ENCODE measurements at places on chromosomes 5 and 9. TPM values are rescaled to one million over a fixed set of nuclear protein-coding genes. Genes with fewer than 3 reads are reported as not detected.

PRUNE2 gene
- total RNA-seq, result 0.27 TPM

CARD9 gene
- 17.6 TPM for total RNA-seq

FGF10 gene
- total RNA-seq, result not detected

RETREG1 gene
- total RNA-seq, result 21.9 TPM

UBTD2 gene
- total RNA-seq, result 6.6 TPM

CDH18 gene
- not detected for total RNA-seq

GGTA1 gene
- not detected for total RNA-seq

TRPM6 gene
- total RNA-seq, result 0.05 TPM

SLC6A3 gene
- total RNA-seq, result not detected

DNA sequence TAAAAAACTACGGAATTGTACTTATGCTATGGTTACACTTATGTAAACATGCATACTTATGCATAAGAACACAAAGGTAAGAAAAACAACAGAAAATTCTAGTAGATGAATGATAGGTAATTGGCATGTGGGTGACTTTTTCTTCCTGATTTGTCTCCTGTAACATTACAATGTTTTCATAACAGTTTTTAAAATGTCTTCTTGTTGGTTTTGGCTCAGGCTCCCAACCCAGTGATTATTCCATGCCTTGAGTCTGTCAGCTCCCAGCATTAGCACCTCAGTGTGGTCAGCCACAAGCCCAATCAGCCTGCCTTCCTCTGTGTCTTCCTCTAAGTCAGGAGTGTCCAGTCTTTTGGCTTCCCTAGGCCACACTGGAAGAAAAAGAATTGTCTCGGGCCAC lies 7.9 kb upstream of the FOXE1 start:
- DNase-seq, result no peak

DNA sequence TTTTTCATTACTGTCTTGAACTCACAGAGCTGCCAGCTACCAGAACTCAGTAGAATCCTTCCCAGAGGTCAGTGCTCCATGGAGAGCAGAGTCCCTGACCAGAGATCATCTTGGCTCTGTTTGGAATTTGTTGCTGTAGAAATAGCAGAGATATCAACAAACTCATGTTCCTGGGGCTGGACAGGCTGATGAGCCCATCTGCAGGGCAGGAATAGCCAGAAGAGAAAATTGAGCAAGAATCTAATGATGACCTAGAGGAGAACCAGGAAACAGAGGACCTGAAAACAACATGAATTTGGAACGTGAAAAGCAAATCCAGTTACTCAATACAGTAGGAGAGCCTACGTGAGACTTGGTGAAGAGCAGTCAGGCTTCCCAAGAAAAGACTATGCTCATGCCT lies 437.8 kb downstream of the PLK2 start:
- no peak for DNase-seq

- DNase-seq, result no peak
Measured at GRCh38 chr5:58046371-58046770, 413.5 kb downstream of the PLK2 start.

DNA sequence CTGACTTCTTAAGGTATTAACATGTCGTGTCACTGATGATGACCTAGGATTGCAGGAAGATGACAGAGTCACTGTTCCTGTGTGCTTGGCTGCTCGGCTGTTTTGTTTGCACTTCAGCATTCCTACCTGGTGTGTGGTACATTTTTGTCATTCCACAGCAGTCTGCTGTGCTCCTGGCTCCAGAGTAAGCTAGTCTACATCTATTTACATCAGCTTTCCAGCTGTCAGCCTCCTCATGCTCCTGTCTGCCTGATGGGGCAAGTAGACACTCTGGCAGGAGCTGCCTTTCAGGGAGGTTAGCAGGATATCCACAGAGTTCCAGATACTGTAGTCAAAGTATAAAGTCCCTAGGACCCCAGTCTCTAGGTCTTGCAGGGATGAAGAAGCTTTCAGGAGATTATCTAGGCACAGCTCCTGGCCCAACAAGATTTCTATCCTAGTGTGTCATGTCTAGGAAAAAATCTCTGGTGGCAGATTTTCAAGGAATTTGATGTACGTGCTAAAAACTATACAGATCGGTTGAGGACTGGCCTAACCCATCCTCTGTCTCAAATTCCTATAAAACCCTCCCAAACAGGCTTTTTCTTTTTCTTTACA lies 28.4 kb downstream of the RUSC2 start:
- DNase-seq, result no peak

- no peak for DNase-seq
Measured at GRCh38 chr9:117779760-117780159, 75.6 kb downstream of the TLR4 start.

DNA sequence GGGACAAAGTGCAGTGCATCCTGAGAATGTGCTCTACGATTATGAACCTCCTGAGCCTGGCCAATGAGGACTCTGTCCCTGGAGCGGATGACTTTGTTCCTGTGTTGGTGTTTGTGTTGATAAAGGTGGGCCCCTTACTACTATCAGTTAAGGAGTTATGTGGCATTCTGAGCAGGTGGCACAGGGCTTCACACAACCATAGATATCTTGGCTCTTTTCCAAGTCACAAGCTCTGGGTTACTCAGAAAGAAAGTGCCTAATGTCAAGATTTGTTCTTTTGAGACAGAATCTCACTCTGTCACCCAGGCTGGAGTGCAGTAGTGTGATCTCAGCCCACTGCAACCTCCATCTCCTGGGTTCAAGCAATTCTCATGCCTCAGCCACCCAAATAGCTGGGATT lies 99.0 kb downstream of the GAPVD1 start:
- no peak for DNase-seq

GRCh38 chr9:105328872-105329718 lies 84.6 kb downstream of the SLC44A1 start:
- DNase-seq, result no peak

GRCh38 chr9:138044485-138045383 lies 167.2 kb downstream of the CACNA1B start:
- no peak for DNase-seq

DNA sequence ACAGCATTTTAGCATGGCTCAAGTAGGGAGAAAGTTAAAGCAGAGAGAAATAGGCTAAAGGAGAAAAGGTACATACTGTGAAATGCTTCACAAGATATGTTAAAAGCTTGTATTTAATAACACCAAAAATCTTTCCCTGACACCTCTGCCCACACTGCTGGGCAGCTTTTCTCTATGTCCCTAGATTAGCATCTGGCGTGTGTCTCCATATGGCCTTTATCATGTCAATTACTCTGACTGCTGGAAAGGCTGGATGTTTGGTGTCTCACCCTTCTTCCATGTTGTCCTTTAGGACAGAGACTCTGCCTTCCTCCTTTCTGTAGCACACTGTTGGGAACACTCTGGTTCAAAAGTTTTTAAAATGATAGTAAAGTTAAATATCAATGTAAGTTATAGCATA lies 122.5 kb downstream of the OXCT1 start:
- no peak for DNase-seq

- no peak for DNase-seq
Measured at GRCh38 chr5:167743695-167744464, 547.6 kb upstream of the WWC1 start.

DNA sequence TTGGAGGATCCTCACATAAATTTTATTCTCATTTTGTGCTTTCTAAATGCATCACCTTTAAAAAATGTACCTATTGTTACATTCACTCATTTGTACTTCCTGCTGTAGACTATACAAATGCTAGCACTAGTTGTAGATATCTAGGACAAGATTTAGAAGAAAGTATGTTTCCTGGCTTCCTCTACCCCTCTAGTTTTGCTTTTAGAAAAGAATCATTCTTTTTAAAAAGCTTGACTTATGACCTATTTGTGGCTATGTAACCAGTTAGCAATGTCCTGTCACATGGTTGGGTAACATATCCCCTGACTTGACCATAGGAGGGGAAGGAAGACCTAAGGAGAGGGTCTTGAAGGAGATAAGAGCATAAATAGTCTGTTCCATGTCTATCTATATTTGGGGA lies 13.3 kb downstream of the CAMK4 start:
- DNase-seq, result no peak

DNA sequence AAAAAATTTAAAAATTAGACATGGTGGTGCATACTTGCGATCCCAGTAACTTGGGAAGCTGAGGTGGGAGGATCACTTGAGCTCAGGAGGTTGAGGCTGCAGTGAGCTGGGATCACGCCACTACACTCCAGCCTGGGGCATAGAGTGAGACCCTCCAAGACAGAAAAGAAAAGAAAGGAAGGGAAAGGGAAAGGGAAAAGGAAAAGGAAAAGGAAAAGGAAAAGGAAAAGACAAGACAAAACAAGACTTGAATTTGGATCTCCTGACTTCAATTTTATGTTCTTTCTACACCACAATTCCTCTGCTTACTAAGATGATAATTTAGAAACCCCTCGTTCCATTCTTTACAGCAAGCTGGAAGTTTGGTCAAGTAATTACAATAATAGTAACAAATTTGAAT lies 88.1 kb downstream of the NR6A1 start:
- no peak for DNase-seq

GRCh38 chr5:148011398-148012137 lies 52.2 kb upstream of the SPINK5 start:
- no peak for DNase-seq

GRCh38 chr5:90590-91547 lies 1.1 kb upstream of the PLEKHG4B start:
- DNase-seq, result no peak

DNA sequence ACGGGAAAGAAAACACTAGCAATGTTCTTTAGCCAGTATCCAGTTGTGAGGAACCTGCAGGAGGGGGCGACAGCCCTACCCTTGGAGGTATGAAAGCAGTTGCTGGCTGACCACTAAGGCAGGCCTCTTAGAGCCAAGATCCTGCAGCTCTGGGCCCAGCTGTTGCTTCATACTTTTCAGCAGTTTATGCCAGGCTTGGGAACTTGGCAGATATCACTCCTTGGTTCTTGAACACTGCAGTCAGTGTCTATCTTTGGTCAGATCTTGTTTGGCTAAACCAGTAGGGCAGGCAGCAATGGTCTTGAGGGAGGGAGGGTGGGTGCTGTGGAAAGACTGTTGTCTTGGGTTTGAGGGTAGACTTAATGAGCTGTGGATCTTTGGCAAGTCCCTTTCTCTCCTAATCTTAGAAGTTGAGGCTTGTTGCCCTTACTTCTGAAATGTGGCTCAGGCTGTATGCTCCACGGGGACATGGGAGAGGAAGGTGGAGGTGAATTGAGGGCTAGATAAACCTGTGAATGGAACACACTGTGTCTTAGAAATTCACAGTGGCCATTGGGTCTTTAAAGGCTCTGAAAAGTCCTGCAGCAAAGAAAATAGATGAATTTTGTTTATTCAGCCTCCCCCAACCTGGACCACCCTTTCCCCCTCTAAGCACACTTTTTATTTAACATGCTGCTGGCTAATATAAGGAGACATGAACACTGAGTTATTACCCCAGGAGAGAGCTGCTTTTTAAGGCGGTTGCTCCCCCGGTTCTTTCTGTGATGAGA lies 37.5 kb downstream of the ZNF618 start:
- no peak for DNase-seq

Data from activated T-helper 2 cell treated with anti-CD3 and anti-CD28 coated beads, Interferon-gamma antibody, Interleukin-2, Interleukin-4, amounts not matched to agents 10 μg/mL and 5 μg/mL and 100 μg/mL, durations not matched to agents 14 hours and 24 hours and 36 hours (primary cell).